ENCODE measurements at places on chromosomes 16 and 17.
A peak's percentile ranks its signal among the peaks of the same experiment; 100 is the strongest.

DNA sequence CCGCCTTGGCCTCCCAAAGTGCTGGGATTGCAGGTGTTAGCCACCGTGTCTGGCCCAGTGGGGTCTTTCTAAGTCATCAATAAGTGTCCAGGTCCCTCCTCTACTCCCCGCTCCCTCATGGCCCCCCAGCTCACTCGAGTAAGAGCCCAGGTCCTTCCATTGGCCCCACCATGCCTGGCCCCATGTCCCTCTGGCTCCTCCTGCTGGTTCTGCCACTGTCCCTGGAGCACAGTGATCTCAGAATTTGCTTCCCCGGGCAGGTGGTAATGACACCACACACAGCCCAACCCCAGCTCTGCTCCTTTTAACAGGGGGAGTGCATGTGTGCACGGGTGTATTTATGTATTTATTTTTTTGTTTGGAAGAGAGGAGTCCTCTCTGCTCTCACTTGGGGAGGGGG is 19.6 kb downstream of the MGAT5B start:
- DNase-seq = no peak

DNA sequence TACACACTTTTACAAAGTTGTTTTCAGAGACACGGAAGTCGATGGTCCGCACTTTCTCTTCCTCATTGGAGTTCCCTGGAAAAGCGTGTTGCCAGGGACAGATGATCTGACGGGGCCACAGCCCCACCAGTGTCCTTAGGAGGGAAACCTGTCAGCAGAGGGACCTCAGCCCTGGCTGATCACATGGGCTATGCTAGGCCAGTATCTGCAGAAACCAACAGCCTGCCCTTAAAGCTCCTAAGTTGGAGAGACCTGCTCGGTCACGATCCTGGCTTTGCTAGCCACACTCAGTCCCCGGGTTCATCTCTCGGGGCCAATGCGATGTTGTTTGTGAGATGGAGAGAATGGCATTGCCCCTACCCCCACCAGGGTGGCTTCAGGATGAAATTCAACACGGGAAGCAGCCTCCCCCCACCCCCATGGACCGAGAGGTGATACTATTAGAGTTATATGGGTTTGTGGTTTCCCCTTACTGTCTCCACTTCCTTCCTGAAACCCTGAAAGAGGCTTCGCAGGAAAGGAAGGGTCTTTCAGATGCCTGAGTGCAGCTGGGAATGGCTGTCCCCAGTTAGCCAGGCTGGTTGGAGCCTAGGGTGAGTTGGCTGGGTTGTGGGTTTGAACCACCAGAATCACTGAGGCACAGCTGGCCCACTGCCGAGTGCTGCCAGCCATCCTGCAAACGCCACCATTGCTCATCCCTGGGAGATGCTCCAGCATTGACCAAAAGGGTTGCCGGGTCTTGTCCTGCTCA is 16.6 kb downstream of the RMI2 start:
- peak; percentile 71 for DNase-seq

- DNase-seq = no peak
These were observed 151.9 kb downstream of the MSI2 start for GRCh38 chr17:57408071-57408811.

GRCh38 chr17:77320485-77321256 is 179.9 kb downstream of the SEC14L1 start:
- DNase-seq = peak; percentile 54

DNA sequence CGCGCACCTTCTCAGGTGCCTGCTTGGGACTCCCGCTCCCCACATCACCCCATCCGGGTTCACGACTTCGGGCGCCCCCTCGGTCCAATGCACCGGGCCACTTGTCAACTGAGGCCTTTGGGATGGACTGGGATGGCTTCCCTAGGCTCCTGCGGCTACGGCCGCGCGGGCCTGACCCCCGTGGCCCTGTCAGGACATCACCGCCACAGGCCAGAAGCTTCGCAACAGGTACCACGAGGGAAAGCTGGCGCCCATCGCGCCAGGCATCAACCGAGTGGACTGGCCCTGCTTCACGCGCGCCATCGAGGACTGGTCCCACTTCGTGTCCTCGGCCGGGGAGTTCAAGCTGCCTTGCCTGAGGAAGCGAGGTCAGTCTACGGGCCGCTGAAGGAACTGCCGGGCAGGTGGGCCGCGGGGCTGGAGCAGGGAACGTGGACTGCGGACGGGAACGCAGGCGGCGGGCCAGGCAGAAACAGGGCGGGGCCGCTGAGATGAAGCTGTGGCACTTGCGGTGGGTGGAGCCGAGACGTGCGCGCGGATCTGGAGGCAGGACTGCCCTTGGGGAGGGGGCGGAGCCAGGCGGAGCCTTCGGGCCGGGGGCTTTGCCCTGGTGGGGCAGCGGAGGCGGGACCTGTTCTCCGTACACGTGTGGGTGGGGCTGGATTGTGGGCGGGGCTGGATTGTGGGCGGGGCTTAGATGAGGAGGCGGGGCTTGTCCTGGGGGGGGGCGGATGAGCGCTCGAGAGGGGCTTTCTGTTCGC is 13.7 kb upstream of the CNGB1 start:
- DNase-seq = peak; percentile 93

- no peak for DNase-seq
These were observed 10.4 kb upstream of the KATNB1 start for GRCh38 chr16:57725151-57725550.

DNA sequence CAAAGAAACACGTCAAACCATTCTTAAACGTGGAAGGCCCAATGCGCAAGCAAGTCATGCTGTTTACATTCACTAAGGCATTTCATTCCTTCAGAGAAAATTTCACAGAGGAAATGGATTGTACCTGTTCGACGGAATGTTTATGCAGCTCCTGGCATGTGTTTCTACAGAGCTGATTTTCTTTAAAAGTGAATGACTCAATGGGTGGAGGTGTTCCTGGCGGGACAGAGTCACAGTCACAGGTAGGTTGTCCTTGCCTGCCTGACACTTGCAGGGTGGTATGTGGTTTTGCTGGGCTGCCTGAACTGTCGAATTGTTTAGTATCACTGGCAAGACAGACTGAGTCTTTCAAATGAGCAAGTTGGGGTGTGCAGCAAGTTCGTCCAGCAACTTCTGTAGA is 11.6 kb downstream of the PALB2 start:
- DNase-seq = no peak

GRCh38 chr16:71584543-71585317 is 7.8 kb upstream of the TAT start:
- DNase-seq = no peak

DNA sequence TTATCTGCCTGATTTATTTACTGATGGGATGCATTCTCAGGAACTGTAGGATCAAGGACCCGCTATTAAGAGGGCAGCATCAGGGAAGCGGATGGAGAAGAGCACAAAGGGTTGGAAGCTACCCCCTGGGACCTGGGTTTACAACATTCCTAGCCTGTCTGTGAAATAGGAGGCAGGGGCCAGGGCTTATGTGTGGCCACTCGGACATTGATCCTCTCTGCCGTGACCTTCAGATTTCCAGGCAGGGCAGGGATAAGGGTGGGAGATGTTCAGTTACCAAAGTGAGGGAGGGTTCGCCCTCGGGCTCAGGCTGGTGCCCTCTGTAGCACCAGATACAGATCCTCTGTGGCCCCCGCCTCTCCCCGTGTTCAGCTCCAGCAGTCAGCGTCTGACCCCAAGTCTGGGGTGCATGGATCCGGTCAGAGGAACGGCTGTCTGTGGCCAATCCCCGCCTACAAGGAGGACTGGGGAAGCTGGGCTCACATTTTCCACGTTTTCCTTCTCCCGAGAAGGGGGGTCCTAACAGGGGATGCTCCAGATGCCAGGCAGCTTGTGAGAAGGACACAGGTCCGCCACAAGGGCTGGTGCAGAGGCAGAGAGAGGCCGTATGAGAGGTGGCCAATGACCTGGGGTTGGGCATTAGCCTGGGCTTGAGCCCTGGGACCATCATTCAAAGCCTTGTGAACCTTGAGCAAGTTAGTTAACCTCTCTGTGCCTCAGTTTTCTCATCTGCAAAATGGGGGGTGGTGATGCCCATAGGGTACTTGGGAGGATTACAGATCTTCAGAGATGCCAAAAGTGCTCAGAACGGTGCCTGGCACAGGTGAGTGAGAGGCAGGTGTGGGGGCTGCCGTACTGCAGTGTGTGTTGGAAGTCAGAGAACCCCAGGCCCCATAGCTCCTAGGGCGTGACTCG is 48.3 kb downstream of the ATP2C2 start:
- DNase-seq = no peak

GRCh38 chr16:59410451-59410850 is 676.3 kb upstream of the GOT2 start:
- no peak for DNase-seq

DNA sequence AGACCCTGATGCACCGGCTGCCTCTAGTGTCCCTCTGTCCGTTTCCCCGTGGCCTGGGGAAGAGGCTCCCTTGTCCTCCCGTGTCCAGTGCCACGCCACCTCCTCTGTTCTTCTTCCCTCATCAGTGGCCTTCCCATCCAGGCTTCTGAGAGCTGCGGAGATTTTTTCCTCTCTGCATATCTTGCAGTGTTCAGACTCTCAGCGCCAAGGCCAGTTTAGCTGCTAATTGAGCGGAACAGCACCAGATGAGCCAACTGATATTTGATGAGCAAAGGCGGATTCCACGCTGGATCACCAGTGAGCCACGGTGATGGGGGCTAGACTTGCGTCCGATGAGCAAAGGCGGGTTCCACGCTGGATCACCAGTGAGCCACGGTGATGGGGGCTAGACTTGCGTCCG is 257.6 kb downstream of the FOXL1 start:
- DNase-seq = no peak

GRCh38 chr16:24921229-24921628 is 75.5 kb downstream of the SLC5A11 start:
- no peak for DNase-seq

- no peak for DNase-seq
These were observed 108.2 kb downstream of the VAT1L start for GRCh38 chr16:77896415-77897128.

DNA sequence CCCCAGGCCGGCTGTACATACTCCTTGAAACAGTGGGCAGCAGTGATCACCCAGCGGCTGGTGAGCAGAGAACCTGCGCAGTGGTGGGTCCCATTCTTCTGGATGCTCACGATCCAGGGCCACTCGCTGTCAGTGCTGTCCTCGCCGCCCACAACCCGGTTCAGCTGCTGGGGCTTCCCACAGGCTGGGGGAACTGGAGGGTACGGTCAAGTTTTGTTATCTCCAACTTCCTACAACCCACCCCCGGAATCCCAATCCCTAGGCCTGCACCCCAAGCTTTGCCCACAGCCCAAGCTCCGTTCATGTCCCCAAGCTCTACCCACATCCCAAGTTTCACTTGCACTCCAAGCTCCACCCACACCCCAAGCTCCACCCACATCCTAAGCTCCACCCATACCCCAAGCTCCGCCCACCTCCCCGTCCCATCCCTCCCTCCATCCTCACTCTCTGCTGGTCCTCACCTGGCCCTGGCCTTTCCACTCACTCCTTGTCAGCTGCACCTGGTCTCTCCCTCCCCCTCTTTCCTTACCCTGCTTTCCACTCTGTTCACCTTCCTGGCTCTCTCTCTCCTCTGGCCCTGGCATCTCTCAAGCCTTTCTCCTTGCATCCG is 1.8 kb downstream of the PRSS22 start:
- DNase-seq = no peak

DNA sequence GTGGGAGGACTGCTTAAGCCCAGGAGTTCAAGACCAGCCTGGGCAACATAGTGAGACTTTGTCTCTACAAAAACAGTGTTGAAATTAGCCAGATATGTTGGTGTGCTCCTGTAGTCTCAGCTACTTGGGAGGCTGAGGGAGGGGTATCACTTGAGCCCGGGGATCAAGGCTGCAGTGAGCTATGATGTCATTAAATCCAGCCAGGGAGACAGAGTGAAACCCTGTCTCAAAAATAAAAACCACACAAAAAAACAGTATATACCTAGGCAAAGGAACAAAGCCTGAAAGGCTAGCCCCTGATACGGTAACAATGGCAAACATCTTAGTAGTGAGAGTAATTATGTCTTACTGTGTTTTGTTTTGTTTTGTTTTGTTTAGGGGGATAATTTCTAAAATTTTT is 38.0 kb downstream of the TOM1L2 start:
- DNase-seq = no peak

DNA sequence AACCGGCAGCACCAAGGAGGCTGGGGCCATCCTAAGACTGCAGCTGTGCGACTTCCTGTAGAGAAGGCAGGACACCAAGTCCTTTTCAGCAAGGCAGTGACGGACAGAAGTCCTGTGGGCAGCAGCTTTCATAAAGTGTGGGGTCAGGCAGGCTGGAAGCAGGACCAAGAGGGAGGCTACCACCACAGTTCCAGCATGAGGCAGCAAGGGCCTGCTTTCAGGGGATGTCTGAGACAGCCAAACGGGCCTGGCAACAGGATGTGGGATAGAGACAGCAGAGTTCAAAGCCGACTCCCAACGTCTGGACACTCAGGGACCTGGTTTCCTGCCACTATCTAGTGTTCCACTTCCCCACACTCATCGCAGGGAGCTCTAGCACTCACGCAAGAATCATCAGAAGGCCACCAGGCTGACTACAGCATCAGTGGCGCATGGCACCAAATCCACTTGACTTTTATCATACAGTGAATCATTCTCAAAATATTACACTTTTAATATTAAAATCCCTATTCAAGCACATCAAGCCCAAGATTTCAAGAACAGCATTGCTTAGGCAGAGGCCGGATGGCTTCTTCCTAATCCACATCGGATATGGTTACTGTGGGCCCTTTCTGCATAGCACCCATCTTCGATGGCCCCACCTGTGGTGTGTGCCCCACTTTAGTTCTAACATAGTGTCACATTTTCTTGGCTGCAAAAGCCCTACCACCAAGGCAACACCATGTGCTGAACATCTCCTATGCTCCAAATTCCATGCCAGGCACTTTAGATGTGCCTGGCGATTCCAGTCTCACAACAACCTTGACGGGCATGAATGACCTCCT is 5.2 kb downstream of the USP7 start:
- DNase-seq = no peak

DNA sequence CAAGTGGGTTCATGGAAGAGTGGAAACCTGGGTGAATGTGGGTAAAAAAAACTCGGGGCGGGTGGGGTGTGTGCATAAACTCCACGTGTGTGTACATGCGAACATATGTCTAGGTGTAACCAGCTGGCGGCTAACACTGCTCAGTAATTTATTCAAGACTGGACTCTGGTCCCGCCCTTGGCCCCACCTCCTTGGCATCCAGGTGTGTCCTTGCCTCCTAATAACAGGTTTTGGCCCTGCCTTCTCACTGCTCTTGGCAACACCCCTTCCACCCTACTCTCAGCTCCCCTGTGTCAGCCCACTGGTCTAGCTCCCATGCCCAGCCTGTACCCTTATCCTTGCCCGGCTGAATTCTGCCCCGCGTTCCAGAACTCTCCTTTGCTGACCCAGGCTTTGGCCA is 8.3 kb downstream of the FLII start:
- no peak for DNase-seq

- no peak for DNase-seq
These were observed 14.1 kb downstream of the TMEM11 start for GRCh38 chr17:21199856-21200255.

- no peak for DNase-seq
These were observed 380.3 kb downstream of the SNX29 start for GRCh38 chr16:12356632-12357340.

GRCh38 chr17:56314026-56314425 is 160.8 kb downstream of the ANKFN1 start:
- DNase-seq = no peak
